Mammary epithelial cell (primary cell): ENCODE measurements at places on chromosomes 12 and 14. TPM values are rescaled to one million over a fixed set of nuclear protein-coding genes. Genes with fewer than 3 reads are reported as not detected.

Gene SPX
- 0.50 TPM for total RNA-seq

Gene BAG5
- total RNA-seq, result 39.0 TPM

DNA sequence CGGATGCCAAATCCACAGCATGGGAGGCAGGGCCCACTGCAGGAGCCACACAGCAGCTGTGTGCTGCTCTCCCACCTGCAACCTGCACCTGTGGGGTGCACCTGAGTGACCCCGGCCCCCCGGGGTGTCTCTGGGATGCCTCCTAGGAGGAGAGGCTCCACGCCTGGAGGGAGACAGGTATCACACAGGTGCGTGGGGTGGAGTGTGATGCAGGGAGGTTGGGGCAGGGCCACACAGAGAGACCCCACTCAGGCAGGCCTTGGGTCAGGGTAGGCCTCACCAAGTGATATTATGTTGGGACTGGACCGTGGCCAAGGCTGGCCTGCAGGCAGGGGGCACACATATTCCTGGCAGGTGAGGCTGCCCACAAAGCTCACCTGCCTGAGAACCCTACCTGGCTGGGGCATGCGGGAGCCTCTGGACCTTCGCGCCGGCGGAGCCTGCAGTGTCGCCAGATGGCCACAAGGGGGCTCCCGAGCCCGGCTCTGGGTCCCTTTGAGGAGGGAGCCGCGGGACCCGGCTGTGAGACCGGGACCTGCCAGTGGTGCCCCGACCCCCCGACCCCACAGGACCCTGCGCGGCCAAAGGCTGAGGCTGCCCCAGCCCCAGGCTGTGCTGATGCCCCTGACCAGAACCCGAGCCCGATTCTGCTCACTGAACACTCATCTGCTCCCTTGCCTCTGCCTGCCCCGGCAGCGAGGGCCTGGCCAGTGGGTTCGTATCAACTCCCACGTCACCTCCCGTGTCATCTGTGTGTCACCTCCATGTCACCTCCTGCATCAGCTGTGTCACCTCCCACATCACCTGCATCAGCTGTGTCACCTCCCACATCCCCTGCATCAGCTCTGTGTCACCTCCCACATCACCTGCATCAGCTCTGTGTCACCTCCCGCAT is 11.4 kb downstream of the TMEM121 start:
- DNase-seq, result peak; percentile 19

- peak; percentile 85 for DNase-seq
These were observed 15.5 kb downstream of the REM2 start for GRCh38 chr14:22898302-22899090.

GRCh38 chr12:121958541-121959240 is 40.3 kb downstream of the CFAP251 start:
- no peak for DNase-seq

DNA sequence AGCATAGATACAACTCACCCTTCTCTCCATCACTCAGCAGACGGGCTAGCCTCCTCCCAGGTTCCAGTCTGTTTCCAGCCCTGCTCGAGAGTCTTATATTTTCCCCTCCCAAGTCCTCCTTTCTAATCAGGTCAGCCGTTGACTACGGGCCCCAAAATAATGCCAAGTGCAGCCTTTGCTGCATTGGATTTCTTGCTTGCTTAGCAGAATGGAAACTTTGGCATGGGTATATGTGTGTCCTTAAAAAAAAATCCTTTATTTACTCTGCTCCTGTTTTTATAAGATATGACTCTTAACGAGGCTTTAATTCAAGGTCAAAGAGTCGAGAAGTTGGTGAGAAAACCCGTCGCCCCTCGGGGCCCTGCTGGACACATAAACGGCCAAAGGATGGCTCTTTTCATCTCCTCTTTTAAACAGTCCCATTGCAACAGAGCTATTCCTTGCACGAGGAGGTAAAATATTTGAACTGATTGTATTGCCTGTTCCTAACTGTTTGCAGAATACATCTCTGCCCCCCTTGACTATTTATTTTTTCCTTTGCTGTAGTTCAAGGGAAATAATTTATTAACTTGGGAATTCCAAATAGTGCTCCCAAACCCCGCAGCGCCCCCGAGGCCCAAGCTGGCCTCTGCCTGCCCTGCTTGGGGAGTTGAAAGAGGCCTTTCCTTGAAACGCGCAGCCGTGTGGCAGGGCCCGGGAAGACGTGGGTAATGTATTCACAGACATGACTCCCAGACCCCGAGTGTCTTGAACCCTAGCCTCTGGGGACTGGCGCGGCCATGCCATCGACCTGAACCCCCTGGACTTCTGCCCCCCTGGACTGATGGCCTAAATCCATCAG is 156.5 kb upstream of the MYL2 start:
- DNase-seq, result no peak

- peak; percentile 1 for DNase-seq
These were observed 148.3 kb downstream of the PTCSC3 start for GRCh38 chr14:36028218-36028617.

DNA sequence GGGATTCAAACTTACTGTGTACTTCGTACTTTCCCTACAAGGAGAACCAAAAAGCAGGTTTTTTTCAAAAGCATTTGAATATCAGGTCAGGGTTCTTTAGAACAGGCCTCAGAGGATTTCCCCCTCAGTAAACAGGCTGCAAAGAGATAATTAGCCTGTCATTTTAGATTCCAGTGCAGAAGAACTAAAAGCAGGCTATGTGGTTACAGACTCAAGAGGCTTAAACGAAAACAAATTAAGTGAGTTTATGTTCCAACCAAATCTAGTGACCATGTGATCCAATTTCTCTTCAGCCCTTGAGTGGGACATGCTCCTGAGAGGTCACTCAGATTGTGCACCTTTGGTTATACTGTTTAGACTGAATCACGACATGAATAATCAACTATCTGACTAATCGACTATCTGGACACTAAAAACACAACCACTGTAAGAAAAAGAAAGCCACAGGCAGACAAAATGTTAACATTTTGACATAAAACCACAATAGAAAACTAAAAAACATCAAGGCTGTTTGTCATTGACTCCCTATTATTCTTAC is 4.5 kb downstream of the TMED8 start:
- DNase-seq, result no peak

DNA sequence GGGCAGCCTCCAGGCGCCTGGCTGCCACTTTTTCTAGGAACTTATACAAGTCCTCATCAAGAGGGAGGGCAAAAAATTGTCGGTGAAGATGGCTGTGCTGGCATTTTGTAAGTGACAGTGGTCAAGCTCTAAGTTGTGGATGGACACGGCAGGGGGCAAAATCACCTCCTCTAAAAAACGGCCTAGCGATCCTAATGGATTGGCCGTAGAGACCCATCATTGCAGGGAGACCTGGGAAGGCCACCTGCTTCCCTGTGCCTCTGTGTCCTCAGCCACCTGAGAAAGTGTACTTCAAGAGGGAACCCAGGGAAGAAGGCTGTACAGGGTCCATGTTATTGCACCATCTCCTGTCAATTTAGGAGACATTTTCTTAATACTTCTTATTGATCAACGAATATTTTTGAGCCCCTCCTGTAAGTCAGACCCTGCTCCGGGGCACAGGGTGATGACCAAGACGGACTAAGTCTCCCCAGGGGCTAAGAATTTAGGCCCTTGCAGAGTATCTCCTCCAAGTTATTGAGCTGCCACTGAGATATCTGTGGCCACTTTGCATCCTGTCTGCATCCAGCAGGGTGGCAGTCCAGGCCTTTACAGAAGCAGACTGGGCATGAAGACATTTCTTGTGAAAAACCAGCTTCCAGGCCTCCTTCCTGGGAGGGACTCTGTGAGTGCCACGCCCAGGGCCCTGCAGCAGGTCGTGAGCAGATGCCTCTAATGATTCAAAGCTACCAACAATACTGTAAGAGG is 40.5 kb downstream of the PSMA6 start:
- peak; percentile 70 for DNase-seq

DNA sequence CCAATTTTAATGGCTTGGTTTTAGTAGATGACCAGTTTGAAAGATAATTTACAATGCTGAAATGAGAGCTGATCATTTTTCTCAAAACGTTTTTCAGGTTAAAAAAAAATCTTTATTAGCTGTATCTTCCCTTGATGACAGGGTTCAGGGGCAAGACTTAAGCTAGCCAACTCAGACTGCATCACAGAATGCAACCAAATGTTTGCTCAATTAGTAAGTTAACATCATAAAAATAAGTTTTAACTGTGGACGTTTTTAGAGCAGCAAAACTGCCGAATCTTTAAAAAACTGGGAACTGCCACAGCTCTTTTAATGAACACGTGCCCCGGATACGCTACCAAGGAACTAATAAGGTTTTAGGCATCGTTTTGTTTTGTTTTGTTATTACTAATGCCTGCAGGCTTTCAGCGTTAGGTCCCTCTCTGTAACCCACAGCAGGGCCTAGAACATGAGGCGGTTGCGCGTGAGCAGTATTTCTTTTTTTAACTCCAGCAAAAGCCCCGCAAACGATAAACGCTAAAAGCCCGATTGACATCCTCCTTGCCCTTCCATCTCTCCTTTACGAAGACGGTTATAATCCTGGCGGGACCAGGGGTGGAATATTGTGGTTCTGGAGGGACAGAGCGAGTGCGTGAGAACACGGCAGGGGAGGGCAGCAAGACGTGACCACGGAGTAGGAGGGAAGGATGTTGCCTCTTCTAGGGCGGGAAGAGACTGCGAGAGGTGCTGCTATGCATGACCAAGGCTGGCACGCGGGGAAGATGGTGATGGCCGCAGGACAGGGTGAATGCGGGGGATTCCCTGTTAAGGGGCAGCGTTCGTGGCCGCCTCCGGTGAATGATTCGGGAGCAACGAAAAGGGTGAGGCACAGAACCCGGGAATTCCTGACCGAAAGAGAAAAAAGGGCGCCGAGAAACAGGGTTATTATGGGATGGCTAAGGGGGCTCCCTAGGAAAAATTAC is 652 bp downstream of the SUPT16H start:
- peak; percentile 55 for DNase-seq

DNA sequence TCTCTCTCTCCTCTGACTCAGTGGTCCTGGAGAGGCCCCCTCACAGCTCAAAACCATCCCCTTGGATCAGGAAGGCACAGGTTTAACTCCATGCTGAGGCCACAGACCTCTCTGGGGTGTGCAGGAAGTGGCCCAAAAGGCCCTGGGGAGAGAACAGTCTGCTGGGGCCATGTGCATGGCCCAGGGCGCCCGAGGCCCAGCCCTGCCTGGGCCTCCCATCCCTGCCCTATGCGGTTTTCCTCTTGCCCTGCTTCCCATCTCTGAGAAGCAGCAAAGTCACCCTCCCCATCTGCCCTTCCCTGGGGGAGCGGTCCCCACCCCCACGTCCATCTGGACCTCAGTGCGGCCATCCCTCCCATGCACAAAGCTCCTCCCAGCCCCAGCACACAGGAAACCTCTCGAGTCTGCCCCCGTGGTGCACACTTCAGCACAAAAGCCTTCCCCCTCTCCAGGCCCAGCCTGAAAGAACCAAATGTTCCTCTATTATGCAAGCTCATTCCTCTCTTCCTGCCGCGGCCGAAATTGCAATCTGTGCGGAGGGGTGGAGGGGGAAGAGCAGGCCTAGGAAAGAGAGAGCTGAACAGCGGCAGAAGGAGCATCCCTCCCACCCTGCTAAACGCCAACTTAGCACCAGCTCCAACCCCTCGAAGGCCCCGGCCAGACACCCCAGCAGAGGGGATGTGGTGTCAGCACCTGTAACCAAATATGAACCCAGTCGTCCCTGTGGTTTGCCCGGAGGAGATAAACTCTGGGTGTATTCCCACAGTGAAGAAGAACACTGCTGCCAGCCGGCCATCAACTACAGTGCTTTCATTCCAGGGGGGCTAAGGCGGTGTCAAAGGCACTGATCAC is 108.5 kb downstream of the SCARB1 start:
- DNase-seq, result peak; percentile 72

DNA sequence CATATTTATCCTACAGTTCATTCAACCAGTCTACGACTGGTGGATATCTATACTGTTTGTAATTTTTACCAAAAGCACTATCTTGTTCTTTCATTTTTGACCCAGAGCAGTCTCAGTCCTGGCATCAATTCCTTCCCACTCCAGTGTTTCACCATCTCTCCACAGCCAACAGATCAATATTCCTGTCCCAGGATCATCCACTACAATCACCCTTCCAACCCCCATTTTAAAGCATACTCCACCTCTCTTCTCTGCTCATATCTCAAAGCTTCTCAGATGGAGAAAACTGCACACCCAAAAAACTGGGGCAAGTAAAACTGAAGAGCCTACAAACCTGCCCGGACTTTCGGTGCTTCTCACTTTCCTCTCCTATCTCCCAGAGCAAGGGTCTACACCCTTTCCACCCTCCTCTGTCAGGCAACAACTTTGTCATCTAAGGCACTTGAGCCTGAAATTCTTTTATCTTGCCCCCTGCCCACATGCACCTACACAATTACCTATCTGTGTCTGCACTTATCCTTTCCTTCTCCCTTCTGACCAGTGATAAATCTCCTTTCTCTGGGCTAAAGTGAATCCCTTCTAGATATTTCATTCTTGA is 4.1 kb upstream of the PIP4K2C start:
- DNase-seq, result no peak

DNA sequence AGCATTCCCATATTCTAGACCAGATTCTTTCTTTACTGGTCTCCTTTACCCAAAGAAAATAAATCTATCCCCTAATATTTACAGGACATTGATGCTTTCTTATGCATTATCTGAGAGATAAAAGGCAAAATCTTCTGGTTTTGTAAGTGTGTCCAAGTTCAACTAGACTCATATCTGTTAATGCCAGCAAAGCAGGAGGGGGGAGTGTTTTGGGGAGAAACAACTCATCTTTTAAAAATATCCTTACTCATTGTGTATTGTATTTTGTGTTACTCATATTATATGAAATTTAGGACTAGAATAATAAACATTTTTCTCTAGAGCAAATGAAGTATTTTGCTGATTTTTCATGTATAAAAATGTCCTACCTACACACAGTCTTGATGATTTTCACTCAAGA is 54.8 kb downstream of the SAMD4A start:
- no peak for DNase-seq

- no peak for DNase-seq
These were observed 74.9 kb downstream of the CRADD start for GRCh38 chr12:93751864-93752610.

- peak; percentile 24 for DNase-seq
These were observed 268.1 kb upstream of the RMST start for GRCh38 chr12:97194546-97194945.

DNA sequence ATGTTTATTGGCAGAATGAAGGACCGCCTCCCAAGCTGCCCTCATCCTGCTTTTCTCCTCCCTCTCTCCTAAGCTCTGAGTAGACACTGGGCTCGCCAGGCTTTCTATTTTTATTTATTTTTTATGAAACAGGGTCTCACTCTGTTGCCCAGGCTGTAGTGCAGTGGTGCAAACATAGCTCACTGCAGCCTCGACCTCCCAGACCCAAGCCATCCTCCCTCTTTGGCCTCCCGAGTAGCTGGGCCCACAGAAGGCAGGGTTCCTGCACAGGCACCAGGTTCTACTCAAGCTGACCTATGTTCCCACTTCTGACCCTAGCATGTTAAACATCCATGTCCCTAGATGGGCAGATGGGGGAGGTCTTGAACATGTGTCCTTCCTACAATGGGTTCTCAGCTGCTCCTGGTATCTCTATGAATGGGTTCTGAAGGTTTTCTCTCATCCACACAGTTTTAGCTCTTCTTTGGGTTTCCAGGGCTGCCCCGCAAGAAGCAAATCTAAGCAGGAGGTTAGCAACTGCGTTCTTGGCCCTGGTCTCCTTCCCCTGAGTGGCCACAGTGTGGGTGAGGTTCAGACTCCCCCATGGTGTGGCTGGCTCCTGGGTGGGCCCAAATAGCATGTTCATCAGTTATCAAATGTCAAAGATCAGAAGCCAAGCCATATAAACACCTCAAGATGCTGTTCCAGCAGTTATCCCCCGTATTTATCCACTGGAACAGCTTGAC is 167.3 kb downstream of the ZFP36L1 start:
- DNase-seq, result no peak
